Erythroblast (primary cell): ENCODE measurements at places on chromosomes 4 and X.

DNA sequence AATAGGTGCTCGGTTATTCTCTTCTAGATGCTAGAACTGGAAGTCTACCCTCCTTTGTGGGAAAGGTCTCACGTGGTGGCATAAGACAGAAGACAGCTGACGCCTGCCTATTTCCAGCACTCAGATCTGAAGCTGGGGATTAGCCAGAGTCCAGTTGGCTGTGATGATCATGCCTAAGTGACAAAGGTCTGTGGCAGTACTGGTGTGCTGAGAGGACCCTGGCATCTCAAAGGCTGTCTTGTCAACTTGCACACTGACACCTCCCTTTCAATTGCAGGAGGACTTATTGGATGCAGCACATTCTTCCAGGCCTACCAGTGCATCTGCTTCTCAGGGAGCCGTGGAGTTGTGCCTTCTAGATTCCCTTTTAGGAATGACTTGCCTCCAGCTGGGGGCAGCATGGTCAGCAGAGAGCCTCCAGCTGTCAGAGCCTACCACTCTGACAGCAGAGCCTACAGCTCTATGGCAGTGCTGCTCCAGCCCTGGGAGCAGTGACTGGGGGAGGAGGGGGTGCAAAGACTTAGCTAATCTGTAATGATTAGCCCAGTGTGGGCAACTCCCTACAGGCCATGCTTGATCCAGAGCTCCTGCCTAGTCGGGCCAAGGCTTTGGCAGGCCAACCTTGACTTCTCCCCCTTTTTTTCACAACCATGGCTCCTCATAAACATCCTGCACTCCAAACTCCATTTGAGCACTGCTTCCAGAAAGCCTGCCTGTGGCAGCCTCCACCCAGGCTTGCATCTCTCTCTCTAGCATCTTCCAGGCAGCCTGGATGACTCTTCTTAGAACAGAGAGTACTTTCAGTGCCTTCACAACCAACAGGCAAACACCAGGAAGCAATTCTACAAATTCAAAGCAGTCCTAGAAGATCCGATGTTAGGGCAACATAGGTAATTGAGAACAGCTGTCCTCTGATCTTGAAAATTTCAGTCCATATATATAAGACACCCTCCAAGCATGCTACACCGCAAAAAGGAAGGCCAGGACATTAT, 13.8 kb upstream of the FGFBP2 start:
- no peak for DNase-seq

GRCh38 chrX:20637351-20637750, 370.6 kb upstream of the RPS6KA3 start:
- no peak for DNase-seq

- no peak for DNase-seq
These were observed 1060.6 kb downstream of the STIM2 start for GRCh38 chr4:27921231-27921630.

GRCh38 chr4:55356991-55357461, 11.0 kb downstream of the SRD5A3 start:
- DNase-seq = no peak

GRCh38 chr4:175773566-175773965, 38.5 kb downstream of the GPM6A start:
- DNase-seq = no peak

- no peak for DNase-seq
These were observed 36.6 kb upstream of the PAQR3 start for GRCh38 chr4:78975865-78976264.

DNA sequence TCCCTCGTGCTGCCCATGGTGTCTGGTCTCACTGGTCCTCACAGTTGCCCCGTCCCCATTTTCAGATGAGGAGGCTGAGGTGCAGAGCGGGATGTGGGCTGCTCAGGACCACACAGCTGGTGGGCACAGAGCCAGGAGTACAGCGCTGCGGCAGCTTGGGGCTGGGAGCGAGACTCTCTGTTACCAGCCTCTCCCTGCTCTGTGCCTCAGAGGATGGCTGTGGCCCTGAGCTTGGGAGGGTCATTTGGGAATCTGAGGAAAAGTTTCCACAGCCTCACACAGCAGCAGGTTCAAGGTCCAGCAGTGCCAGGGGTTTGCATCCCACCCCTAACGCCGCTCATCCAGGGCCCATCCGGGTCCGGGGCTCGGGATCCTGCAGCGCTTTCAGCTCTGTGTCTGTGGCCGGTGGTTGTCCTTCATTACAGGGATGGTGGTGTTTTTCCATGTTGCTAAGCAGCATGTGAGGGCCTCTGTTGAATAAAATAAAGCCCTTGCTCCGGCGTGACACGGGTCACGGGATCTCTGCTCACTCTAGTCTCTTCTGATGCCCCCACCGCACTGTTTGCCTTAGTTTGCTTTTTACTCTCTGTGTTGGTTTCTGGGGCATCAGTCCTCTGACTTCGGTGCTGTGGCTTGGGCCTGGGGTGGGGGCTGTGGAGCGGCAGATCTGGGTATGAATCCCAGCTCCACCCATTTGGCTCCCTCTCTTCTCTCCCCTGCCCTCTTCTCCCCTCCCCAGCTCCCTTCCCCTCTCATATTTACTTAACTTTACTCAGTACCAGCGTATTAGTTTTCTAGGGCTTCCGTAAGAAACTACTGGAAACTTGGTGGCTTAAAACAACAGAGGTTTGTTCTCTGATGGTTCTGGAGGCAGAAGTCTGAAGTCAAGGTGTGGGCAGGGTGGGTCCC, 6.5 kb downstream of the WFS1 start:
- DNase-seq = no peak

- DNase-seq = no peak
These were observed 11.4 kb downstream of the TMEM165 start for GRCh38 chr4:55407119-55407518.

DNA sequence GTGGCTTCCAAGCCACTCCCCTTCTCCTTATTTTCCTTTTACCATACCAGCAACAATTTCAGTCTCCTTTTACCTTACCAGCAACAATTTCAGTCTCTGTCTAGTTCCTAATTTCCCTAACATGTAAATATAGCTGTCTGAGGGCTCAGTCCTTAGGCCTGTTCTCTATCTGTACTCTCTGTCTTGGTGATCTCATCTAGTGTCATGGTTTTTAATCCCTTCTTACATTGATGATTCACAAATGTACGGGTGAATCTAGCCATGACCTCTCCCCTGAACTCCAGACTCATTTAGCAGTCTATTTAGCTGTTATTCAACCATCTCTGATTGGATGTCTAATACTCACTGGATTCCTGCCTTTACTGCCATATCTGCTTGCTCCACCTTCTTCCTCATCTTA, 7.2 kb downstream of the IL15 start:
- no peak for DNase-seq

- no peak for DNase-seq
These were observed 16.5 kb downstream of the UTP3 start for GRCh38 chr4:70704931-70705182.

GRCh38 chr4:5894266-5894665, 1.4 kb upstream of the CRMP1 start:
- DNase-seq = no peak

DNA sequence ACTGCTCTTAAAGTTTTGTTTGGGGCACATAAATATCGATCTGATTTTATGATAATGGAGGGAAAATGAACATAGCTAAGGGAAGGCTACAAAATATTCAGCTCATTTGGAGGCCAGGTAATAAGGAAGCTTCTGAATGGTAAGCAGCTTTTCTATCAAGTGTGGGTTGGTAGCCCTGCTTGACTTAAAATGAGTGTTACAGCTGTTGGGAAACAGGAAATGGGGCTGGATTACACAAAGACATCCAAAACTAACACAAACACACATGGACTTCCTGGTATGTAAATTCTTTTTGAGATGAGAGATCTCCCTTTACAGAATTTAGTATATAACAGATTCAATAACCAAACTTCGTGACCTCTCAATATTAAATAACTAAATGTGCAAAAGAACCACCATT, 58.0 kb downstream of the FGF16 start:
- no peak for DNase-seq
